Endothelial cell of umbilical vein (primary cell): ENCODE measurements at places on chromosomes 6 and 20.

DNA sequence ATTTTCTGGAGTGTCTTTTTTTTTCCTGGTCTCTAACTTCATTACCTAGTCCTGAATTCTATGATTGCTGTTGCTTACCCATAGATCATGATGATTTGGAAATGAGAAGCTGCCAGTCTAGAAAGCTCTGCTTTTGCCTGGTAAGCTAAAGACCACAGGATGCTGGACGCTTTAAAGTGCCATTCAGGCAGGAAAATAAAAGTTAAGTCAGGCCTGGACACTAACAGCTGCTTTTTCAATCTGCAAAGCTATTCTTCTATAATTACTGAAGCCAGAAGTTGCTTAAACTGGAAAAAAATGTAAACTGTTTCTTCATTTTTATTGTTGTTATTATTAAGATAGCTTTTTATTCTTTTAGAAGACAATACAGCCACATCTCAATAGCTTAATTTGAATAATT, 129.8 kb upstream of the SPACA1 start:
- DNase-seq: no peak

- peak; percentile 68 for DNase-seq
Measured at GRCh38 chr6:100461278-100461916, 3.3 kb downstream of the SIM1 start.

GRCh38 chr6:151012321-151013294, 147.1 kb downstream of the MTHFD1L start:
- DNase-seq: peak; percentile 88

- DNase-seq: no peak
Measured at GRCh38 chr6:127514773-127515227, 4.3 kb downstream of the MTCL3 start.

GRCh38 chr6:36692861-36693702, 4.5 kb upstream of the RAB44 start:
- DNase-seq: no peak

DNA sequence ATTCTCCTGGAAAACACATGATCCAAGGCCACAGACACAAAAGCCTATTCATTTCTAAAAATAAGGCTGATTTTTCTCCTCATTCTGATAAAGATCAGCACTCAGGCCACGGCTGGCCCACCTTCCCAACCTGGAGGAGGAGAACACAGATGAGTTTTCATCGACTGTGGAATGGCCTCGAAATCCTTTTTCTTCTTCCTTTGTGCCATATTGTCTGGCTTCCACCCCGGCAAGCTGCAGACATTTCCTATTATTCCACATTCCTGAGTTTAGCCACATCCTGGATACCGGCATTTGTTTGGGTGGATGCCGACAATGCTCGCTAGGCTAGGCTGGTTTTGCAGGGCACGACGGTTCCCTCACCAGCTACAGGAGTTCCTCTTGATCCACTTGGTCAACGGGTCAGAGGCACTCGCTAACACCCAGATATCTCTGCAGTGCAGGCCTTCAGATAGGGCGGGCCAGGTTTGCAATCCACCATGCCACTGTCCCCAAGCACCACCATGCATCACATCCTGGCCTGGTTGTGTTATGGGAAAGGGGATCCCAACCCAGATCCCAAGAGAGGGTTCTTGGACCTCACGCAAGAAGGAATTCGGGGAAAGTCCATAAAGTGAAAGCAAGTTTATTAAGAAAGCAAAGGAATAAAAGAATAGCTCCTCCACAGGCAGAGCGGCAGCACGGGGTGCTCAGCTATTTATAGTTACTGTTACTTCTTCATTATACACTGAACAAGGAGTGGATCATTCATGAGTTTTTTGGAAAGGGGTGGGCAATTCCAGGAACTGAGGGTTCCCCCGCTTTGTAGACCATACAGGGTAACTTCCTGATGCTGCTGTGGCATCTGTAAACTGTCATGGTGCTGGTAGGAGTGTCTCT, 4.2 kb upstream of the CTSZ start:
- peak; percentile 98 for DNase-seq

- DNase-seq: no peak
Measured at GRCh38 chr6:45864651-45865050, 151.0 kb downstream of the CLIC5 start.

DNA sequence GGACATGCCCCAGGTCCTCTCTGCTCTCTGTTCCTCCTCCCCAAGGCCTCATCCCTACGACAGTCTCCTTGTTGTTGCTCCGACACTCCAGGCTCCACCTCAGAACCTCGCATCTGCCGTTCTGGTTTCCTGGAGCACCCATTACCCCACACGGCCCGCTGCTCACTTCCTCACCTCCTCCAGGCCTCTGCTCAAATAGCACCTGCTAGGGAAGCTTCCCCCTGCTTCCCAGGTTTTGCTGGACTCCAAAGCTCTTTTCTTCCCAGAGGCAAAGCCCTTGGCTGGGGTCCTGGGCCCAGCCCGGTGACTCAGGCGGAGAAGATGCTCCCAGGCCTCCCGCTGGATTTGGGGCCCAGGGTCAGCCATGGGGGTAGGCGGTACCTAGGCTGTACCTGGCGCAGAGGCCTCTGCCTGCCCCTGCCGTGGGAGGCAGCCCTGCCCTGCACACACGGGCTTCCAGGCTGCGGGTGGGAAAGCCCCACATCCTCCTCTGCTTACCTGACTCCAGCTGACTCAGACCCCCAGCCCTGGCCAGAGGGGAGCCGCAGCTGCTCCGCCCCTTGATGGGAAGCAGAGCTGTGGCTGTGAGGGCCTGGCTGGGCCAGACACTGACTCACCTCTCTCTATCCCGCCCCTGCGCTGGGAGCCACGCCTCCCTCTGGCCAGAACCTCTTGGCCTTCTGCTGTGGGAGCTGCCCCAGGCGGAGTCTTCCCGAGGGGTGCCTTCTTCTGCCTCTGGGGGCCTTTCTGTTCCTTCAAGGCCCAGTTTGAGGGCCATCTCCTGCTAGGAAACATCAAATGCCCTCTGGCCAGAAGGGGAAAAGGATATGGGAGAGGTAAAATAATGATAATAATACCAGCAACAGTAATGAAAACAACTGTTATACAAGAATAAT, 130.5 kb downstream of the CEBPB start:
- peak; percentile 74 for DNase-seq

DNA sequence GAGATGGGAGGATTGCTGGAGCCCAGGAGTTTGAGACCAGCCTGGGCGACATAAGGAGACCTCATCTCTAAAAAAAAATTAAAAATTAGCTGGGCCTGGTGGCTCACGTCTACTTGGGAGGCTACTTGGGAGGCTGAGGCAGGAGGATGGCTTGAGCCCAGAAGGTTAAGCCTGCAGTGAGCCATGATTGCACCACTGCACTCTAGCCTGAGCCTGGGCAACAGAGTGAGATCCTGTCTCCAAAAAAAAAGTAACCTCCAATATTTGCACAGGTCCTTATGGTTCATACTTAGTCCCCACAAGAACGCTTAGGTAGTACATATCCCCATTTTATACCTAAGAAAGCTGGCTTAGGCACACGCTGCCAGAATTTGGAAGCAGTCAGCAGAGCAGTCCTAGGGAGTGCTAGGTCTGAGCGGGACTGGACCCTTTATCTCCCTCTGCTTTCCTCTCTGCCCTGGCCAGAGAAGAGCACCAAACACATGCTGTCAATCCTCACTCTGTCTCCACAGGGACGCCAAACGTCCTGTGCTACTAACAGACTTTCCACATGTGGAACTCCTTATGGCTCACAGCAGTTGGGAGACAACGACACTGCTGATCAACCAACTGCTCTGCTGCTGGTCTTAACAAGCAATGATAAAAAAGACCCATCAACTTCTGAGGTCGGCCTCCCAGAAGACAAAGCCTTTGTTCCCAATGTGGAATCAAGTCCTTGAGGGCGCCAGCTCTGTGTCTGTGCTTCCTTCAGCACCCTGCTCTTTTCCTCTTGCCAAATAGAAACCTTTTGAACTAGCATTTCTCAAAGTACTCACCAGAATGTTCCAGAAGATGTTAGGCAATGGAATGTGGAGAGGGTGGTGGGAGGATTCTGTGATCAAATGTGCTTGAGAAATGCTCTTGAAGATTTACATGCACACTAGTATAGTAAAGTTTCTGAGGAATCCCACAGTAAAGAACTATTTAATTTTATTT, 226.3 kb upstream of the DTNBP1 start:
- no peak for DNase-seq

DNA sequence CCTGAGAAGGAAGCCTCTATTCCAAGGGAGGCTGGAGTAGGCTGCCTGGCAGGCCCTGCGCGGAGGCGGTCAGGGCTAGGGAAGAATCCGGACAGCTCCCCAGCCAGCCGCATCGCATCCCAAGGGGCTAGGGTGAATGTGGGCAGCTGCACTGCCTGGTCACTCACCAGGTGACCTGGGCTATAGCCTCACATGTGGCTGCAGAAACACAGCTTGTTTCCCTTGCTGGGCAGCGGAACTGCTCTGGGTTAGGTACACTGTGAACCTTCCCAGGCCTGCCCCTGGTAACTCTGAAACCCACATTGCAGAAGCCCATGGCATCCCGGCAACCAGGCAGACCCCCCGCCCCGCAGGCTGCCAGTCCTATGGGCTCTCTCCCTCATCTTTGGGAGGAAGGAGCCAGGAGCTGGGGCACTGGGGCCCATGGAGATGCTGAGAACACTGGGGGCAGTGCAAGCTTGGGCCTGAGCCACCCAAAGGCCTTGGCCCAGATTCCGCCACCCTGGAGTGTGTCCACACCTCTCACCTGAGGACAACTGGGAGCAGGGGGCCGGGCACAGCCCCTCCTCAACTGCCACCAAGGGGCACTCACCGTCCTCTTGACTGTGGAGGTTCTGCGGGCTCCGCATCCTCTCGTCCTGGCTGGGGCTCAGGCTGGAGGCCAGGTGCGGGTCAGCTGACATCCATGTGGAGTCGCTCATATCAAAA, 111.0 kb downstream of the NOL4L start:
- DNase-seq: peak; percentile 49

DNA sequence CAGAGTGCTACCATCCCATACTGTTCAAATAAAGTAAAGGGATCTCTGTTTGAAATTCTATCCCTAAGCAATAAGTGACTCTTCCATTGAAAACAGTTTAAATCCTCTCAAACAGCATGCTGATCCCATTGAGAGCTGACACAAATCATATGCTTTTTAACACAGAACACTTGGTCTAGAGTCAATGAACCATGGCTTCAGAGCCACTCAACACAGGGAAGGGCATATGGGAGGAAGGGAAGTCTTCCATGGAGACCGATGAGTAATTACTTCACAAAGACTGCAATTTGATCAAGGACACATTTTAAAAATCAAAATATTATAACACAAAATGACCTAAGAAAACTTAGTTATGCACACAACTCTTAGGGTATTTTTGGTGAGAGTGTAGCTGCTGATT, 1073.0 kb upstream of the MAP3K7 start:
- no peak for DNase-seq

- no peak for DNase-seq
Measured at GRCh38 chr20:46270977-46271744, 37.1 kb downstream of the CDH22 start.

DNA sequence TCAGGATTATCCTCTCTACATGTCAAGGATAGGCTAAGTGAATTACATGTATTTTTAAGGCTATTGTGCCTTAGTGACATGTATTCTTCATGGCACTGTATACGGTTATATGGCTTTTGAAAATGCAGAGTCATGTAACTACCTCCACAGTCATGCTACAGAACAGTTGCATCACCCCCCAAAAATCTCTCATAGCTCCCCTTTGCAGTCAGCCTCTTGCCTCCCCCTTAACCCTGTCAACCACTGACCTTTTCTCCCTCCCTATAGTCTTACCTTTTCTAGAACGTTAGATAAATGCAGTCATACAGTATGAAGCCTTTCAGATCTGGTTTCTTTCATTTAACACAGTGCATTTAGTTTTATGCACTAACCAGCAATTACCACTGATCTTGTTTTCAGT, 10.3 kb upstream of the RNF24 start:
- no peak for DNase-seq

GRCh38 chr20:57192311-57192710, 74.1 kb downstream of the BMP7 start:
- DNase-seq: no peak
